ENCODE measurements at places on chromosomes 7 and 10.

- DNase-seq: no peak
Observed at GRCh38 chr10:77501846-77502261, 135.8 kb downstream of the KCNMA1 start.

- DNase-seq: peak; percentile 55
Observed at GRCh38 chr7:157495177-157495553, 158.4 kb downstream of the DNAJB6 start.

DNA sequence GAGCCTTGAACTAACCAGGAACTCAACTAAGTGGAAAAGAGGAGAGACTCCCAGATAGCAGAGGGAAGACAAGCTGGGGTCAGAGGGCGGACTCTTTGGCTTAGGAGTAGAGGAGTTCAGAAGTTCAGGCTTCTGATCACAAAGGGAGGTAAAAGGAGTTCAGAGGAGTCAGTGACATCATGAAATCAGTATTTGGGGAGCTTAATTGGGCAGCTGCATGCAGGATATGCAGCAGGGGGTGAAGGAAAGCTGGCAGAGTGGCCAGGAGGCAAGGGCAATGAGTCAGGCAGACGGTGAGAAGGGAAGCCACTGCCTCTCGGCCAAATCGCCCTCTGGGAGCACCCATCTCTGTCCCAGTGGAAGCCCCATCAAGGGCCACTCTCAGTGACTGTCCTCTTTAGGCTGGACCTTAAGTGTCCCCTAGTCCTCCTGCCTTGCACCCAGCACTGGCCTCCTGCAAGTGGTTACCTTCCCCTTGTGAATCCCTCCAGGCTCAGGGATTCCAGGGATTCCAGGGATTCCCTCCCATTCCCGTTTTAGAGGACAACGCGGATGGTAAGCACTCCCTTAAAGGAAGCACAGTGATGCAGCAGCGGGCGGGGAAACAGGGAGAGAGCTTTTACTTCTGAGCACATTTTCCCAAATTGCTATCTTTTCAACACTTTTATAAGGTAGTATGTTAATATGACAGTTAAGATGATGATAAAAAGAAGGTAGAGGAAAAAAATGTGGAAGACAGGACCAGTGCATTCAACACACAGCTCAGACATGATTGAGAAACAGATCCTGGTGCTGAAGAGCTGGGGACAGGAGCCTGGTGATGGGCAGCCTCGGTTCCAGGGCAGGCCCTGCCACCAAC, 72.6 kb downstream of the KCNMA1 start:
- DNase-seq: no peak

DNA sequence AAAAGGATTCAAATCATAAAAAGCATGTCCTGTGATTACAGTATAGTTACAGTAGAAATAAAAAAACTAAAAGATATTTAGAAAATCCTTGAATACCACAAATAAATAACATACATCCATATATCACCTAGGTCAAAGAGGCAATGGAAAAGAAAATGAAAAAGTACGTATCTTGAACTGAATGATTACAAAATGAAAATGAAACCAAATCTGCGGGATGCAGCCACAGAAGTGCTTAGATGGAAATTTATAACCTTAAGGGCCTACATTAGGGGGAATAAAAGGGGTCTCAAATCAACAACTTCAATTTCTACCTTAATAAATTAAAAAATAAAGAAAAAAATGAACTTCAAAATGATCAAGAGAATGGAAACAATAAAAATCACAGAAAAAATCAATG, 879.0 kb upstream of the CELF2 start:
- DNase-seq: no peak

GRCh38 chr10:46554166-46554781, 2.2 kb downstream of the GPRIN2 start:
- DNase-seq: no peak

DNA sequence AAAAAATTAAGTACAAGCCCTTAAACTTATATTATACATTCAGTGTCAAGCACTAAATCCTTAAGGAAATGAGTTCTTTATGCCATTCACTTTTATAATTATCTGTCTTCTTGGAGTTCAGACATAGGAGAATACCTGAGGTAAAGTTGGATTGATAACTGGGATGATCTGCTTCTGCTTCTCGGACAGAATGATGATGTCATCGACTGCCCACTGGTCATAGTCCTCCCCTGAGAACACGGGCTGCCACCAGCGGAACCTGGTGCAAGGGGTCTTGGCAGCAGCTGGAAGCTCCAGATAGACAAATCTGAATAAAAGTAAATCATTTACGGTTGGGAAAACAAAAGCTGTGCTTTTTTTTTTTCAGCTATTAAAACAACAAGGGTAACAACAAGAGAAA, 148.2 kb upstream of the SLC26A5 start:
- DNase-seq: no peak

GRCh38 chr10:77160679-77161078, 476.9 kb downstream of the KCNMA1 start:
- no peak for DNase-seq

DNA sequence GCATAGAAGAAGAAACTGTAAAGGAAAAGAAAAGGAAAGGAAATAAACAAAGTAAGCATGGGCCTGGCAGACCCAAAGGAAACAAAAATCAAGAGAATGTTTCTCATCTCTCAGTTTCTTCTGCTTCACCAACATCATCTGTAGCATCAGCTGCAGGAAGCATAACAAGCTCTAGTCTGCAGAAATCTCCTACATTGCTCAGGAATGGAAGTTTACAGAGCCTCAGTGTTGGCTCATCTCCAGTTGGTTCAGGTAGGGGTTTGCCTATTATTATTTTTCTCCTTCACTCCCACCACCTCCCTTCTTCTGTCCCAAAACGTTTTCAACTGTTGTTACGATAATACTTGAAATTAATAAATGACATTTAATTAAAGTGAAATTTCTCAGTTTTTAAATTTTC, 139.6 kb downstream of the MLLT10 start:
- DNase-seq: no peak

GRCh38 chr7:73827567-73828106, 3.2 kb upstream of the CLDN4 start:
- no peak for DNase-seq

DNA sequence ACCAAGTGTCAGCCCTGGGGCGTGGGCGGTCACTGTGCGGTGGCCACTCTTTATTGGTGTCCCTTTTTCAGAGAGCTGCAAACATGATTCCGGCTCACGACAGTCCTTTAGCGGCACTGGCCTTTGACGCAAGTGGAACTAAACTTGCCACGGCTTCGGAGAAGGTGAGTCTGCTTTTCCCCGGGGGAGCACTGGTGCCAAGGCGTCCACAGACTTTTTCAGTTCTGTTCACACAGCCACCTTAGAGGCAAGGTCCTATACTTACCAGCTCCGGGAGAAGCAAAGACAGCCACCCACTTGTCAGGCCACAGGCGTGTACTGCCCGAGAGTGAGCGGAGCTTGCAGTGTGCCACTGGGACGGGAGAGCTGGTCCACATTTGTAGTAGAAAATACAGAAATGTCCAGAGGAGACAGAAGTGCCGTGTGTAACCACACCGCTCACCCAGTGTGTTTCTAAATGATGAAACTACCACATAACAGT, 27.9 kb downstream of the WIPI2 start:
- peak; percentile 44 for DNase-seq

GRCh38 chr10:29950391-29950790, 109.0 kb downstream of the JCAD start:
- DNase-seq: no peak

Measured in GM20000 (cell line).